ENCODE measurements at places on chromosomes 5 and 9.

DNA sequence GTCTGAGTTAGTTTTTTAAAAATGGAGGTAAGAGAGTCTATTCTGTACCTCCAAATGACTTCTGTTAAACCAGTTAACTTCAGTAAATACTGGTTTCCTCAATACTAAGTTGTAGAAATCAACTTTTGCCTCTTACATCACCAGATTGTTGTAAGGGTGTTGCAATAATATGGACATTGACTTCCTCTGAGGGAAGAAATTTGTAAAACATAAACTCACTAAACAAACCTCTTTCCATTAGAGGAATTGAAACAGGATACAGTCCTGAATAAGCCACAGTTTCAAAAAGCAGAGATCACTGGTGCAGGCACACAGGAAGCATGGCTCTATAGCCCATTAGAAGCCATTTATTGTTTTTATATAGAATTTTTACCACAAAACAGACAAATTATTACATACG is 32.7 kb upstream of the SLCO6A1 start:
- DNase-seq, result no peak

GRCh38 chr9:69248005-69248404 is 73.9 kb downstream of the TJP2 start:
- no peak for DNase-seq

GRCh38 chr9:6413365-6414246 is 607 bp downstream of the UHRF2 start:
- peak; percentile 32 for DNase-seq

GRCh38 chr5:81420039-81420667 is 26.2 kb upstream of the ACOT12 start:
- peak; percentile 98 for DNase-seq

GRCh38 chr9:137296670-137297664 is 5.1 kb downstream of the NRARP start:
- DNase-seq, result peak; percentile 40

GRCh38 chr5:173781816-173782670 is 106.1 kb upstream of the CPEB4 start:
- DNase-seq, result peak; percentile 93

GRCh38 chr5:150376799-150377771 is 19.6 kb downstream of the TCOF1 start:
- peak; percentile 80 for DNase-seq

DNA sequence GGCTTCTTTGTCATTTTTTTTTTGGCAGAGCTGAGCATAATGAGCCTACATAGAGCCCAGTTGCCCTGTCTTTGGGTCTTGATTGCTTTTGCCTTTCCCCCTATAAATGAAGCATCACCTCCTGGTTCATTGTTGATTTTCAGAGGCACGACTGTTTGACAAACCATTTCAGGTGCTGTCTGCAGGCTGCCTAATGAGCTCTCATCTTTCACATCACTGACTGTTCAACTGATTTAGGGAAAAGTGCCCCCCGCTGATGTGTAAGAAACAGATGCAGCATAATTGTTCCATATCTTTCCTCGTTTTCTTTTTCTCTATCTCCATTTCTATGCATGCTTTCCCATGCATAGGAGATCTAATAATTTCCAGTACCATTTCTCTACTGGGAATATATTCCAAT is 338.6 kb downstream of the TMEM38B start:
- no peak for DNase-seq

DNA sequence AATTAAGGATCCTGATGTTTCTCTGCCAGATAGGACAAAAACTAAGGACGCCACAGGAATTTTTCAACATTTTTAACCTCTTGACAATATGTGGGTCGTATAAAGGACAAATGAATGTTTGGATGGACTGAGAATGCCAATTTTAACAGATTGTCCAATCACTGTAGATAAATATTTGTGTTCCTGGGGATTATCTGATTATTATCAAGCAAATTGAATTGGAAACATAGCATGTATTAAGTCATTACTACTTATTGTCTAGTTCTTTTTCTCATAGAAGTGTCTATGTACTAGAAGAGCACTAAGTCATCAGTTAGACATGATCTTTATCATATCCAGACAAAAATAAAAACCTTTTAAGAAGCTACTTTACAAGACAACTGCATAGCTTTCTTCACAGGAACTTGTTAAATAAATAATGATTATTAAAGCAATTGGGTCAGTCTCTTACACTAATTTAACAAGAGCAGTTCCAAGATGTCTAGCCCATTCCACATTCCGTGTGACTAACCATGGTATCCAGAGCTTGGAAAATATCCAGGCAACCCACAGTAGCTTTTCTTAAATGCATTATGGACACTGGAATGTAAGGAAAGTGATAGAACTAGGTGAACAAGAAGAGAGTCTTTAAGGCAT is 127.5 kb upstream of the CDKN2B start:
- DNase-seq, result peak; percentile 85

DNA sequence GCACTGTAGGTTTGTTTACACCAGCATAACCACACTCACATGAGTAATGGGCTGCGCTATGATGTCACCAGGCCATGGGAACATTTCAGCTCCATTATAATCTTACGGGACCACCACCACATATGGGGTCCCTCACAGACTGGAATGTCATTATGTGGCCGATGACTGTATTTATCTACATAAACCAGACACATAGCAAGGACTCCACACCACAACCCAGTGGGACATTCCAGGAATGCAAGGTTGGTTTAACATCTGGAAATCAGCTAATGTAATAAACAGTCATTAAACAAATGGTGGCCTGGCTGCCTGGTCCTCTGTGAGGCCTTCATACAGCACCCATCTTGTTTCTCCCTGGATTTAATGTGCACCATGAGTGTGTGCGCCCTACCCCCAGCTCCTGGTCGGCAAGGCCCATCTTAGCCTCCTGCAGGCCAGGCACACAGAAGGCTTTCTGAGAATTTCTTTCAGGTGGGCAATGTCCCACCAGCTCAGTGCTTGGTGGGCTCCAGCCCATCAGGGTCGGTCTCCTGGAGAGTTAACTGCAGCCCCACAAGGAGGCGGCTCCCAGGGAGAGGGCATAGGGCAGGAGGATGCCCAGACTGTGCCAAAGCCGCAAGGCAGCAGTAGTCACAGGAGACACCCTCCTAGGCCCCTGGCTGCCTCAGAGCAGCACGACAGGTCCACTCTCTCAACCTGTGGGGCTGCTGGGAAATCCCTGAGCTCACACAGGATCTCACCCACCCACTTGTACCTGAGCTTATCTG is 35.9 kb upstream of the SARDH start:
- peak; percentile 63 for DNase-seq

GRCh38 chr5:1366514-1366913 is 21.6 kb upstream of the CLPTM1L start:
- DNase-seq, result no peak

DNA sequence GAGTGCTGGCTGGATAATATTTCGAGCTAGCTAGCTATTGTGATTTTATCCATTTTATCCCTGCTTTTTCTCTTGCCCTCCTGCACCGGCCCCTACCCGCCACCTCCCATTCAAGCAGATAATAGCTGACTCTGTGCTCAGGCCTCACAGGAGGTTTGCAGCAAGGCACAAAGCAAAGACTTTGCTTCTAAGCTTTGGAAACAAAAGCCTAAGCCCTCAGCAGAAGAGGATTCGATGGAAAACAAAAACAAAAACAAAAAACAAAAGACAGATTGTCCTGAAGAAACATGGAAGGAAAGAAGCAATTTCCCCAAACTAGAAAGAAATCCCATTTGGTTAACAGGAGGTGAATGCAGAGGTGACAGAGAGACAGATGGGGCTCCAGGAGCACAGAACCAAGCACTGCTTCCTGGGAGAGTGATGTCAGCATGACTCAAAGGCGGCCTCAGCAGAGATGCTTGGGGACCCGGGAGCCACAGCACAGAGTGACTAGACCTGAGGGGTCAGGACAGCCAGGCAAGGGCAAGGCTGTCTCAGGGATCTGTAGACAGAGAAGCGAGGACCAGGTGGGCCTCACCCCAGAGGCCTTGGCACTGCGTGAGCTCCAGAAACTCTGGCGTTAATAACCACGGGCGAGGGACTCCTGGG is 28.4 kb downstream of the MTX3 start:
- DNase-seq, result peak; percentile 84

DNA sequence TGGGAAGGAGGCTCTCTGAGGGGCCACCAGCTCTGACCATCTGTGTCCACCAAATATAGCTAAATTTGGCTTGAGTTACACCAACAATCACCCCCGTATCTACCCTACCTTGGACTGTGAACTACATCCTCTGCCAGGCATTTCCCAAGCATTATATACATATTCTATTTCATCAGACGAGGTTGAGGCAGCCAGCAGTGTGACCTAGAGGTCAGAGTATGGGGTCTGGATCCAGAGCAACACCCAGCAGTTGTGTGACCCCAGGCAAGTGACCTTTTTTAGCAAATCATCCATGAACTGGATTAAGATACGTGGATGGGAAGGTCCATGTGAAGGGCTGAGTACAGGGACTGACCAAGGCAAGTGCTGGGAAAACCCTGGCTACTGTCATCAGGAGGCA is 180.6 kb downstream of the HSPA4 start:
- no peak for DNase-seq

DNA sequence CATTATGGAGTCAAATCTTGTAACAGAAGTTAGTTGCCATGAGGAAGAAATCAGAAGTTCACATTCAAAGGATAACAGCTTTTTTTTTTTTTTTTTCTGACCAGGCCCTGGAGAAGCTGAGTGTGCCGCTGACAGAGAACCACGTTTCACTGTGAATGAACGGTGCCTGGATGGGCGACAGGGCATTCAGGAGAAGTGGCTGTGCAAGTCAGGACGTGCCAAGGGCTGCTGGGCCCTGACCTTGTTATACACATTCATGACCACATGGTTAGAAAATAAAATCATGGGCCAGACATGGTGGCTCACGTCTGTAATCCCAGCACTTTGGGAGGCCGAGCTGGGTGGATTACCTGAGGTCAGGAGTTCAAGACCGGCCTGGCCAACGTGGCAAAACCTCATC is 91.6 kb downstream of the ANKH start:
- no peak for DNase-seq

- DNase-seq, result peak; percentile 36
Measured at GRCh38 chr5:104370523-104370922, 807.9 kb upstream of the NUDT12 start.
